ENCODE measurements at places on chromosomes 1 and 21. TPM values are rescaled to one million over a fixed set of nuclear protein-coding genes. Genes with fewer than 3 reads are reported as not detected.

The AADACL4 gene
- not detected for polyA plus RNA-seq

DNA sequence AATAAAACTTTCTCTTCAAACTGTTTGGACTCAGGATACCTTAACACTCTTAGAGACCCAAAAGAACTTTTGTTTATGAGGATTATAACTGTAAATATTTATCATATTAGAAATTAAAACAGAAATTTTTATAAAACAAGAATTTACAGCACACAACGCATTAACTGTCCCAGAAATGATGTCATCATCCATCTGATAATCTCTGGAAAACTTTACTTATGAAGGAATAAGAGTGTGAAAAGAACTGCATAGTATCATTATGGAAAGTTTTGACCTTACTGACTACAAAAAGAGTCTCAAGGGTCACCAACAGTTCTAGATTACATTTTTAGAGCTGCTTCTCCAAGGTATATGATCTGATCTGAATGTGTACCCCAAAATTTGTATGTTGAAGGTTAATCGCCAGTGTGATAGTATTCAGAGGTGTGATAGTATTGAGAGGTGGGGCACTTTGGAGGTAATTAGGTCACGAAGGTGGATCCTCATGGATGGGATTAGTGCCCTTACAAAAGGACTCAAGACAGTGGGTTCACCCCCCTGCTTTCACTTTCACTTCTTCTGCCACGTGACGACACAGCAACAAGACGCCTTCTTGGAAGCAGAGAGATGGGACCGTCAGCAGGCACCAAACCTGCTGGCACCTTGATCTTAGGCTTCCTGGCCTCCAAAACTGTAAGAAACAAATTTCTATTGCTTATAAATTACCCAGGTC, 95.7 kb upstream of the NR5A2 start:
- no peaks in the 10 kb centered on the region for H3K4me1 ChIP-seq
- H3K27ac ChIP-seq: no peak overlapping the region
- H3K4me3 ChIP-seq: no peak overlapping the region
- no peaks in the 10 kb centered on the region for H3K36me3 ChIP-seq
- DNase-seq: no peak

GRCh38 chr1:53122961-53123413, 19.5 kb downstream of the SLC1A7 start:
- no peaks in the 10 kb centered on the region for H3K27me3 ChIP-seq
- H3K4me1 ChIP-seq: peaks cover 64% of the 10 kb centered on the region
- DNase-seq: no peak
- no peak overlapping the region for H3K4me3 ChIP-seq

DNA sequence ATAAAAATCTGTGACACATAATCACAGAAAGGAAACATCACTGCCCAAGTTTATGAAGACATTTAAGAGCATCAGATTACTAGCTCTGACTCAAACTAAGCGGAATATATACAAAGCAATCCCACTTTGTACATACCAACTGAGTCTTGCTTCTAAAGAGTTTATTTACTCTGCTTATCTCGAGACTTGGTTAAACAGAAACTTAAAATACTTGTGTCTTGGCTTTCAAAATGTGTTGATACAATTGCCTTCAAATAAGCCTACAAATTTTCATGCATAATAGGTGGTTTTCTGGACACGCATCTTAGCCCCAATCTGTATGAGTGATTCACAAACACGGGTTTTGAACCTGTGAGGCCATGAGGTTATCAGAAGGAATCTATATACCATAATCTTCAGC, 21.0 kb downstream of the CD160 start:
- H3K36me3 ChIP-seq: peaks cover 42% of the 10 kb centered on the region
- H3K27ac ChIP-seq: no peak overlapping the region
- no peaks in the 10 kb centered on the region for H3K27me3 ChIP-seq
- no peak overlapping the region for H3K4me3 ChIP-seq
- DNase-seq: no peak

- H3K36me3 ChIP-seq: no peaks in the 10 kb centered on the region
- no peak overlapping the region for H3K4me3 ChIP-seq
- H3K4me1 ChIP-seq: no peaks in the 10 kb centered on the region
- H3K27me3 ChIP-seq: no peaks in the 10 kb centered on the region
- H3K27ac ChIP-seq: no peak overlapping the region
Observed at GRCh38 chr1:166999500-167000055, 10.5 kb downstream of the MAEL start.

The TNFAIP8L2 gene
- 4.0 TPM for polyA plus RNA-seq

DNA sequence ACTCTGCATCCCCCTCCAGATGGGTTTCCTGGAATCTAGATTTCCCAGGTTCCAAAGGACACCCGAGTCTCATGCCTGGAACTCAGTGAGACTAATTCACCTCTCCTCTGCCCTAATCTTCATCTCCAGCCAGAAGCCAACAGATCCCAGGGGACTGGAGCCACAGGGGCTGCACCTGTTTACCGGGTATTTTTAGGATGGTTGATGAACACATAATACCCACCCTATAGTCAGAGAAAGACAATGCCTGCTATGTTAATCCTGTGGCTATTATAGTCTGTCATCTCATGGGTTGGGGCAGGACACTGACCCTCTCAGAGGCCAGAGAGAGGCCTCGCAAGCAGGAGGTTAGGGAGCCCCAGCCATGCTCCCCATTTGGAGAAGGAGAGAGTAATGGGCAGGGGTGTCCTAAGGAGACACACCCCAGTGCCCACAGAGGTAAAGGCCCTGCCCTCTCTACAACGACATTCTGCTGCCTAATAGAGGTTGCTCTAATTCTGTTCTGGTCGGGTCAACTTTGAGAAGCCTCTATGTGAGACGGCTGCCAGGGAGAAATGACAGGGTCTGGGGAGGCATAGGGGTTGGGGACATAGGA, 1.0 kb upstream of the TNNI1 start:
- H3K4me3 ChIP-seq: no peak overlapping the region
- DNase-seq: no peak
- H3K4me1 ChIP-seq: peaks cover 5% of the 10 kb centered on the region
- no peaks in the 10 kb centered on the region for H3K27me3 ChIP-seq

DNA sequence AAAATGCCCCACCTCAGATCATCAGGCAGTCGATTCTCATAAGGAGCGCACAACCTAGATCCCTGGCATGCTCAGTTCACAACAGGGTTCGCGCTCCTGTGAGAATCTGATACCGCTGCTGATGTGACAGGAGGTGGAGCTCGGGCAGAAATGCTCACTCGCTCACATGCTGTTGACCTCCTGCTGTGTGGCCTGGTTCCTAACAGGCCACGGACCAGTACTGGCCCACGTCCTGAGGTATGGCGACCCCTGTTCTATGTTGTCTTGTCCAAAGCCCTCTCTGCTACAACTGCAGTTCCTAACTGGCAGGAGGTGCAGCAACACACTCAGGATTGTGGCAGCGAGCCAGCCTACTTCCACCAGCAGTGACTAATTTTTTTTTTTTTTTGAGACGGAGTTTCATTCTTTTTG, 70.6 kb downstream of the CLSTN1 start:
- peak; percentile 50 for DNase-seq
- H3K4me3 ChIP-seq: no peak overlapping the region

GRCh38 chr1:37865348-37866120, 6.1 kb upstream of the MTF1 start:
- H3K36me3 ChIP-seq: no peaks in the 10 kb centered on the region
- H3K4me1 ChIP-seq: no peaks in the 10 kb centered on the region
- no peak overlapping the region for H3K27ac ChIP-seq
- no peak for DNase-seq
- no peak overlapping the region for H3K4me3 ChIP-seq
- H3K27me3 ChIP-seq: no peaks in the 10 kb centered on the region

Data from heart right ventricle (tissue), 16 donors.